MCF 10A (cell line): ENCODE measurements at places on chromosomes 7 and 10. TPM values are rescaled to one million over a fixed set of nuclear protein-coding genes. Genes with fewer than 3 reads are reported as not detected.

Gene ADIRF
- total RNA-seq: 60.3 and 89.0 TPM in 2 replicates

Gene RAB19
- total RNA-seq: not detected in 2 replicates

Gene CAV1
- total RNA-seq: 225 and 267 TPM in 2 replicates

Gene GSTO1
- total RNA-seq: 54.6 and 61.8 TPM in 2 replicates

Gene GJD4
- total RNA-seq: not detected in 2 replicates

Gene TMEM176B
- total RNA-seq: 0.42 TPM in 1 of 2 replicates, not detected in the other

Gene PRKAR1B
- 25.4 and 31.5 TPM in 2 replicates for total RNA-seq

DNA sequence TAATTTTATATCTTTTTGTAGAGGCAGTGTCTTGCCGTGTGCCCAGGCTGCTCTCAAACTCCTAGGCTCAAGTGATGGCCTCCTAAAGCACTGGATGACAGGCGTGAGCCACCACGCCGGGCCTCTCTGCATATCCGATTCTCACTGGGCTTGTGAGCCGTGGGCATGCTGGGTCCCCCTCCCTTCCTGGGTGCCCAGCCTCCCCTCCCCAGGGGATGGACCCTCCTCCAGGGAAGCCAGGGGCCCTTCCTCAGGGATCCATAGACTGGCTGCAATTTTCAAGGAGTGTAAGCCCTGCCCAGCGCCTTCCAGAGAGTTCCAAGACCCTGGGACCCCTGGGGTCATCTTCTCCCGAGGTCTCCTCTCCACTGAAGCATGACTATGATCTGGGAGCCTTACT is 23.7 kb upstream of the ELFN1 start:
- DNase-seq: no peak

- no peak for DNase-seq
Observed at GRCh38 chr10:100836891-100837290, 75.9 kb upstream of the SLF2 start.

DNA sequence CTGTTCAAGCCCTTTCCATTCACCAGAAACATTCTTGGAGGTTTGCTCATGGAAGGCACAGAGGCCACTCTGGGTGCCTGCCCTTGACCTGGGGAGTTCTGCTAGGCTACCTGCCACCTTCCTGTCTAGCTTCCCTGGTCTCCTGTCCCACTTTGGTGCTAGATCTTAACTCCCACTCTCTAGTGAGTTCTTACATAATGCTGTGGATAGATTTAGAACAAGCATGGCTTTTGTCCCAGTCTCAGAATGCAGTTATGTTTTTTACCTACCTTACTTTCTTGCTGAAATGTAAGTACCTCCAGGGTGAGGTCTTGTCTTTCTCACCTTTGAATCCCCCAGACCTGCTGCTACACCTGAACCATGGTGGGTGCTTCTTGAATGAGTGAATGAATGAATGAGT is 1252.3 kb downstream of the TYW1 start:
- DNase-seq: no peak

DNA sequence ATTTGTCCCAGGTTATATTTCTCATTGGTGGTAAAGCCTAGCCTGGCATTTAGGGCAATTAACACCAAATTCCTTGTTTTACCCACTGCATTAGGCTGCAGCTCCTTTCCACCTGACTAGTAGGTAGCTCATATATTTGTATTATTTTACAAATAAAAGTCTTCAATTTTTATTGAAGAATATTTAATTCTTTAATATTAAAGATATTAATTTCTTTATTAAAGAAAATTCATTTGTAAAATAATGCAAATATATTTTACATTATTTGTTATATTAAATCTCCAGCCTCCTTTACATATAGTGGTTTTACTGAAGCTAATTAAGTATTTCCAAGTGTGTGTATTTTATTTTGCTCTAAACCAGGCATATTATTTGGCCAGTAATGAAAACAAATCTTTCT is 361.2 kb downstream of the GPR158 start:
- DNase-seq: no peak

DNA sequence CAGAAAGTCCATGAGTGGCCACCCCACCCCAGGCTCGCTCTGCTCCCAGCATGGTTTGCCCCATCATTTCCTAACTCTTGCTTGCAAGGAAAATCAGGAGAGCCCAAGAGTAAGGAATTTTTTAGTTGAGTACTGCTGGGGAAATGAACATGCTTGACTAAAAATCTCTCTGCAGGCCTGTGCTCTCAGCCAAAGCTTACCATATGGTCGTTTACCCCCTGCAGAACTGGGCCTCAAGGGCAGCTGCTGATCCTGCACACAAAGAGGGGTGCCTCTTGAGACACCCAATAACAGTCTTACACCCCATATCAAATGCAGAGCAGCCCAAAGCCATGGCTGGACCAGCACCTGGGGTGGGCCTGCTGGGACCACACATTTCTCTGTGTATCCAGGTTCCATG is 183.2 kb downstream of the CXCL12 start:
- no peak for DNase-seq

- no peak for DNase-seq
Observed at GRCh38 chr7:154789404-154789803, 213.5 kb downstream of the PAXIP1 start.

DNA sequence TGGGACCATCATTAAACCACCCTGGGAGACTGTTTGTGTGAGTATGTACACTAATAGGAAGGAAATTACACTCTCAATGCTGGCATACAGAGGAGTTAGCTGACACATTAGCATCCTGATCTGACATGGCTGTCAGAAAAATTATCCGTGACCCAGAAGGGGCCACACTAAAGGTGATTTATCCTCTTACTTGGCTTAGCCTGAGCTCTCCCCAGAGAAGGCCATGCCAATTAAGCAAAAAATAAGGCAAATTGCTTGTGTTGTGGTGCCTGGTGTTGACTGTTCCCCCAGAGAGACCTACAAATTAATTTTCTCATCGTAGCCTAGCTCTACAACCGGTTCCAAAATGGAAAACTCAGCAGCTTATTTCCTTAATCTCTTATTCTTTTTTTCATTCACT is 992.3 kb downstream of the KCNMA1 start:
- no peak for DNase-seq

GRCh38 chr7:79529881-79530235 is 76.4 kb upstream of the MAGI2 start:
- no peak for DNase-seq

DNA sequence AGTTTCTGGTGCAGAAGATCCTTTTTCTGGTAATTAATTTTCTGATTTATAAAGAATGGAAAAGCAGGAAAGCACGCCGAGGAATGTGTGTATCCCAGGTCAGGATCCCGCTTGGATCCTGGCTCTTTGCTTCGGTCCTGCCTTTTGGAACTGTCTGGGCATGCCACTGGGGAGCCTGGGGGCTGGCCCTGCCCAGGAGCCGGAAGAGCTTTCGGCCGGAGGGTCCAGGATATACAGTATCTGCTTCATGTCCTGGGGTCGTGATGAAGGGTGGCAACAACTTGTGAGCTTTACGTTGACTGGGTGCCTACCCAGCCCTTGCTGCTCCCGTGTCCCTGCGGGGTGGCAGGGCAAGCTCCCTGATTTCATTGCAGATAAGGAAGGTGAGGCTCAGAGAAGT is 2.4 kb downstream of the SH2D4B start:
- DNase-seq: no peak

DNA sequence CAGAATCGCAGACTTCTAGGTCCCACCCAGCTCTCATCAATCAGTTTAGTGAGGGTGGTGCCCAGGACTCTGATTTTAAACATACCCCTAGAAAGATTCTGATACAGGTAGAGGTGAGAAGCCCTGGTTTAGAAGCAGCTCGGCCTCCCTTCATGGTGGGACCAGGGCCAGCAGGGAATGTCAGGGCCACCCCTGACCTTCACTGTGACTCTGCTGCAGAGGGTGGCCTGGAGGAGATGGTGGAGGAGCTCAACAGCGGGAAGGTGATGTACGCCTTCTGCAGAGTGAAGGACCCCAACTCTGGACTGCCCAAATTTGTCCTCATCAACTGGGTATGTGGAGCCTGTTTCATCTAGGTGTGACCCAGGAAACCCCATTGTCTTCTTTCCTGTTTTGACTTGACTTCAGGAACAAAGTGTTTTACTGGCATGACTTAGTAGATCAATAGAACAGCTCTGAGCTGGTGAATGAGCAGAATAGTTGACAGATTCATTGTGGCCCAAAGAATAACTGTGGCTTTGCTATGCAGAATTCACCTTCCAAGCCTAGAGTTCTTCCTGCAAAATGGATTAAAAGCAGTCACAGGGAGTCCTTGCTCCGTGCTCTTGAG is 7.2 kb downstream of the DBNL start:
- no peak for DNase-seq

- DNase-seq: no peak
Observed at GRCh38 chr7:103793614-103794013, 195.8 kb downstream of the RELN start.

DNA sequence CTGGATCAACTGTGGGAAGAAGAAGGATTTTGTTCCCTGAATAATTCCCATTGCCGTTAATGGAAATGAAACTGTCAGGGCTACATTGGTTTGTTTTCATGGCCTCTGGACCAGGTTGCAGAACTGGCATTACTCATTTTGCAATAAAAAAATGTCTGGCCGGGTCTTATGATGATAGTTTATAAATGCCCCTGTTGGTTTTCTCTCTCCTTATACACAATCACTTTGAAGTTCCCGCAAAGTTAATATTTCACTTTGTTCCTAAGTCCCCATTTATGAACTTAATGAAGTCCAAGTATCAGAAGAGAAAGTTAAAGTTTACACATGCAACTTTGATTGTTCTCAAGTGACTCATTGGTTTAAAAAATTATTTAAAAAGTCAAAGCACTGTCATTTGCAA is 150.7 kb upstream of the PRR15 start:
- DNase-seq: no peak

GRCh38 chr7:68461430-68461829 is 1136.8 kb upstream of the AUTS2 start:
- no peak for DNase-seq

DNA sequence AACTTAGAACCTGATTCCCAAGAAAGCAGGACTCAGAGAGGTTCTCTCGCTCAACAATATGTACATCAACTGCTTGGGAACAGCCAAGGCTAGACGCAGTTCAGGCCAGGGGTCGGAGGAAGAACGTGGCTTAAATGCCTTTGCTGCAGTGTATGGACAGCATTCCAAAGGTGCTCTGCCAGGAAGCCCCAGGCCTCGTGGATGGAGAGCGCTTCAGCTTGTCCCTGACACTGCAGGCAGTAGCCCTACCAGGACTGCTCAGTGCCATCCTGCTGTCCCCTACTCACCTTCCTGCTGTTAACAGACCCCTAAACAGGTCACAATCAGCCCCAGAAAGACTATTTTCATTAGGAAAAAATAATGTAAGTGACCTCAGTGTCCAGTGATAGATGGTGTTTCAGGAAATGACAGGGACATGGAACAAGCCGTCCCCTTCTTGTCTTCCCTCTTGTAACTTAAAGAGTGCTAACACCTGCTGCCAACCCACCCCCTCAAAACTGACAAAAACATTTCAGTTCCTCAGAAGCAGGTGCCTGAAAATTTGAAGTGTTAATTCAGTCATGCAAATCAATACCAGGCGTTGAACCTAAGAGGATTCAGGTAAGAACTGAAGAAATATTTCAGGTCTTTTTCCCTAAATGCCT is 16.5 kb downstream of the CREB3L2 start:
- no peak for DNase-seq

- no peak for DNase-seq
Observed at GRCh38 chr7:35831208-35831607, 30.4 kb downstream of the SEPTIN7 start.

- no peak for DNase-seq
Observed at GRCh38 chr10:52956861-52957260, 184.3 kb upstream of the MBL2 start.

DNA sequence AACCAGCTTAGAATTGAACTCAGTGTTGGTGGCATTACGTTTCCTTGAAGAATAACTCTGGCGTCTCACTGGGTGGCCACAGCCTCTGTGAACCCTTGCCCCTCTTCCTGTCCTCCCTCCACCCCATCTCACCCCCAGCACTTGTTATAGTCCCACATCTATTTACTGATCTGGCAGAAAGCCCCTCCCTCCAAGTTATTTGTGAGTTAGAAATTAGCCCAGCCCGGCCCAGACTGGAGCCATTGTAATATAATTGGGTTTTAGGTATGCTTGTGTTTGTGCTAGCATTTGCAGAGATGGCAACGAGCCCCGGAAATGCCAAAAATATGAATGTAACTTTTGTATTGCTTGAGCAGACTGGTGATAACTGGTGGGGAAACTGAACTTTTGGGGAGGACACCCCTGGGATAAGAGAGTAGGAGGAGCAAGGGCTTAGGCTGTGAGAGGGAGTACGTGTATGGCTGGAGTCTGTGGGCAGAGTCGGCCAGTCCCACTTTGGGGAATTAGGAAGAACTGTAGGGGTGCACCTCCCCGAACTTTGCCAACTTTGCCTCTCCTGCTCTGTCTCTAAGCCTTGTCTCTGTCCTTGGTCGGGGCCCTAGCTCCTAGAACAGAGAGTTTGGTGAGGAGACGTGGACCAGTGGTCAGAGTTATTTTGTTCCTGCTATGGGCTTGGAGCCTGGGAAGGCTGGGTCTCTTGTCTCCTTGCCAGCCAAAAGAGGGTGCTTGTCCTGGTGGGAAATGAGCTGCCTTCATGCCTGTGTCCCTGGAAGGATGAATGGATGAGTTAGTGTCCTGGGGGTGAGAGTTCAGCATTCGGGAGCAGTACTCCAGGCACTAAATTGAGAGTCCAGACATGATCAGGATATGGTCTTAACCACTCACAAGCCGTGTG is 19.3 kb upstream of the TRIM8 start:
- no peak for DNase-seq

DNA sequence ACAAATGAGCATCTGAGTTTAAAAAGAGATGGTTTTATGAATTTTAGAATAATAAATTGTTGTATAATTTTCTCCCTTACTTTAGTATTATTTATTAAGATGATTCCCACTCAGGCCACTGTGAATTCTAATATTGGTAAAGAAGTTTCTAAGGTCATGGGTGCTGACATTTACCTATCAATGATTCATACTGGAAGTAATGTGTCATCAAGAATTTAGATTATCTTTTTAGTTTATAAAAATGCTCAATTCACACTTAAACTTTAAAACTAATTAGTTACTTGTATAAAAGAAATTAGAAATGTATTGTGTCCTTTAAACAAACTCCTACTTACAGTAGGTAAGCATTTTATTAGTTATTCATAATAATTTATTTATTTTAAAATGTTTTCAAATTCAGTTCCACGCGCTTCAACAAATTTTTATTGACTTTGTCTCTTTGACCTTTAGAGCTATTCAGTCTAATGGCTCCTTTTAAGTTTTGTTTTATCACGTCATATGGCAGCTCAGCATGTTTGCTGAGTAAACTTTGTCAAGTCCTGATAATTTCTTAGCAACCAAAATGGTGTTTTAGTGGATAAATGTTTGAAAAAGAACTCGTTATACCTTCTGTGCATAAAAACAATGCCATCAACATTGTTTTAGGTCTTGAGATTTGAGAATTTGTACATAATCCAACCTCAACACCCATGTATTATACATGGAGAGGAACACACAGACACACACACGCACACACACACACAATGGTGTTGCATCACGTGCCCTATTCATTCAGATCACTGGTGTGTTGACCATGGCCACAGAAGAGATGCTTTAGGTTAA is 15.1 kb upstream of the MRC1 start:
- DNase-seq: no peak
